ENCODE measurements at places on chromosomes 4 and X. TPM values are rescaled to one million over a fixed set of nuclear protein-coding genes. Genes with fewer than 3 reads are reported as not detected.

DNA sequence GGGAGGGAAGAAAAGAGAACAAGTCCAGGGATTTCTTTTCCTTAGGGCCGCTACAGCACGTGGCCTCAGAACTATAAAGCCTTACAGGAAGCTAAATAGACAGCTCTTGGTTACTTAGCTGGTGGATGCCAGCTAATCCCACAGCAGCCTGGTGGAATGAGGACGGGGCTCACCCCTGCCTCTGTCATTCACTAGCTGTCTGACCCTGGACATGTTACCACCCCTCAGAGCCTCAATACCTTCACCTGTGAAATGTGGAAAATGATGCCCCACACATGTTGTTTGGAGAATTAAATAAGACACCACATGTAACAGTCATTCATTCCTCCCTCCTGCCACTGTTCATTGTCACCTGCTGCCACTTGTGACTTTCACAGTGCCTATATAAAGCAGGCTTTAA, 15.7 kb downstream of the CCKAR start:
- no peak for DNase-seq

GRCh38 chr4:15754323-15754722, 23.8 kb upstream of the CD38 start:
- DNase-seq: peak; percentile 36

DNA sequence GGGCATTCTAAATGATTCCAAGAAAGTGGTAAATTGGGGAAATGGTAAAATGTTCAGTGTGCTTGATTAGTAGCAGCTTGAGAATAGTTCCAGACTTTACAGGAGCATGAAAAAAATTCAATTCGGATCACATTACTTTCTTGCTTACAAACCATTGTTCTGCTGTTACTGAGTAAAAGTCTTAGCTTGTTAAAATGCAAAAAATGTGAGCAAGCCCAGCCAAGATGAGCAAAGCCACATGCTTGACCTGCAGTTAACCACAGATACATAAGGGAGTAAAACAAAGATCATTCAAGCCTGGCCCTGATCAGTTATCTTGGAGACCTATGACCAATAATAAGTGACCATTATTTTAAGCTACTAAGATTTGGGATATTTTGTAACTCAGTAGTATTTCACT, 562.9 kb upstream of the MAGEB2 start:
- DNase-seq: no peak

DNA sequence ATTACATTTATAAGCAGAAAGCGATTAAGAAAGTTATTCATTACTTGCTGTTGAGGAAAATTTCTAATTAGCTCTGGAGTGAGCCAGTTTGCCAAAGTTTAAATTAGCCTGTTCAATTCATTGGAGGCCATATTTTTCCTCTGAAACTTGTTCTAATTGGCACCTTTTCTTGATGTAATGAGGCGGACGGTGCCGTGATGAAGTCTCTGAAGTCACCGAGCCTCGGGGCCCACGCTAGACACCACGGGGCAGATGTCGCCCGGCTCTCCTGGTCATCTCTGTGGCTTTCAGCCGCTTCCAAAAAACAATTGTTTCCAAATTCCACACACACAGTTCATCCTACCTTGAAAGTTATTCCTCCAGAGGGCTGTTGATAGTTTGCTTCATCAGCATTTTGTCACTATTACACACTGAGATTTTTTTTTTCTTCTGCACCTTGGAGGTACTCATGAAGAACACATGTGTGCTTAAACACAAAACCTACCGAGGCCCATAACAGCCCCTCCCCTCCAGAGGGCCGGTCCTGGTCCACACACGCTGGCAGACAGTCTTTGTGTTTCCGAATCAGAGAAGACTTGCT, 3.9 kb upstream of the CTAG2 start:
- DNase-seq: no peak

DNA sequence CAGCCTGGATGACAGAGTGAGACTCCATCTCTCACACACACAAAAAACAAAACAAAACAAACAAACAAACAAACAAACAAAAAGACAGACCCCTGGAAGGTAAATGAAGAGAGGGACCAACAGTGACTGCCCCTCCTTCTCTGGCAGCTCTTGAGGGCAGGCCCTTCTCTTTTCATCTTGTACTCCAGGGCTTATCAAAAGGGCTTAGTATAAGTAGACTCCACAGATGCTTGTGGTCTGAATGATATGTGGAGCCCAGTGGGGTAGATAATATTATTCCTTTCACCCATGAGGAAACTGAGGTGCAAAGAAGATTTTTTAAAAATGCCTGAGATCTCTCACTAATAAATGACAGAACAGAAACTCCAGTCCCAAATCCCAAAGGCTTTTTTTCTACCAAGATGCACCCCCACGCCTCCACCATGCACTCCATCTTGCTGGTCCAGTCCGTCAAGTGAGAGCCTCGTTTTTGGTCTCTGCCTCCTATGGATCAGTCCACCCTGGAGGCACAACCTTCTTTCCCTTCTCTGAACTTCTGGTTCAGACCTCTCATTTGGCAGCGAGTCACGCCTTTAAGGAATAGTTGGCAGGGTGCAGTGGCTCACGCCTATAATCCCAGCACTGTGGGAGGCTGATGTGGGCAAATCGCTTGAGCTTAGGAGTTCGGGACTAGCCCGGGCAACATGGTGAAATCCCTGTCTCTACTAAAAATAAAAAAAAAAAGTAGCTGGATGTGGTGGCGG, 17.0 kb upstream of the CHRNA9 start:
- no peak for DNase-seq

DNA sequence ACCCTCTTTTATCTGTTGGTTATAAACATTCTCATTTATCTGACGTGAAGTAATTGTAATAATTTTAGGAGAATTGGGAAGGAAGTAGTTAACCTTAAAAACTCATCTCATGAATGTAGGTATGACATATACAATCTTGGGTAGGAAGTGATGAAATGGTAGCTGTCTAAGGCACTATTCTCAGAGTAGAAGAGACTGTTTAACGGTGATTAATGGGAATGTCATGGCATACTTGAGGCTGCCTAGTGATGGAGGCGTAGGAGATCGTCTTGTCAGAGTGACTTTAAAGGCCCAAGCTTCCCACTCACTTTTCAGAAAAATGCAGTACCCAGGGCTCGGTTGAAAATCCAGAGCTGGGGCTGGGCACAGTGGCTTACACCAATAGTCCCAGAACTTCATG, 19.4 kb upstream of the AGA start:
- no peak for DNase-seq

- DNase-seq: no peak
These were observed 9.9 kb downstream of the MMRN1 start for GRCh38 chr4:89904524-89904923.

GRCh38 chrX:69815063-69815462, 199.2 kb downstream of the EDA start:
- DNase-seq: no peak

DNA sequence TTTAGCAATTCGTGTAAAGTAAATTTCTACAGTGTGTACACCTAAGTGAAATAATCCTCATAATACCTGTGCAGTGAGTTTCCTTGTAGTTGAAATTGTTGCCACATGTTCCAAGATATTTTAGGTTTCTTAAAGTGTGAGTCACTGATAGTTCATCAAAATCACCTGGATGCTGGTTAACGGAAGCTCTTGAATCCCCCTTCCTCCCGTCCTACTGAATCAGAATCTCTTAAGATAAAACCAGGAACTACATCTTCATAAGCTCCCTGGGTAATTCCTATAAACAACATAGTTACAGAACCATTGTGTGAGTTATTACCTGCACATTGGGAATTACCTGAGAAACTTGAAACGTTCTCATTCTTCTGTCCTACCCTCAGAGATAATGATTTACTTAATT, 197.4 kb upstream of the HS3ST1 start:
- DNase-seq: no peak

GRCh38 chr4:81605271-81605670, 133.6 kb upstream of the RASGEF1B start:
- peak; percentile 38 for DNase-seq

- DNase-seq: no peak
These were observed 685.0 kb upstream of the EPHA5 start for GRCh38 chr4:66355328-66355727.

UGT2B11 gene
- not detected for total RNA-seq

DRP2 gene
- total RNA-seq: not detected

ABLIM2 gene
- total RNA-seq: 28.0 TPM

CT45A3 gene
- total RNA-seq: not detected

FAM47A gene
- total RNA-seq: not detected

EGFL6 gene
- total RNA-seq: not detected

C4orf36 gene
- not detected for total RNA-seq

ZIC3 gene
- not detected for total RNA-seq

All from stomach (tissue), 19 donors.